Uterine smooth muscle cell (primary cell): ENCODE measurements at places on chromosomes 13 and 19. TPM values are rescaled to one million over a fixed set of nuclear protein-coding genes. Genes with fewer than 3 reads are reported as not detected.

C19orf44 gene
- 3.7 and 4.0 TPM in 2 replicates for total RNA-seq

POU2F2 gene
- 0.77 and 1.00 TPM in 2 replicates for total RNA-seq

DCLK1 gene
- total RNA-seq: 6.9 and 13.1 TPM in 2 replicates

SNRPD2 gene
- 360 and 424 TPM in 2 replicates for total RNA-seq

GET3 gene
- total RNA-seq: 116 and 130 TPM in 2 replicates

CPB2 gene
- not detected in 2 replicates for total RNA-seq

SLC7A10 gene
- total RNA-seq: not detected in 2 replicates

RAB20 gene
- total RNA-seq: 2.4 and 3.2 TPM in 2 replicates

DDX39A gene
- 75.6 and 159 TPM in 2 replicates for total RNA-seq

MAMSTR gene
- total RNA-seq: 1.1 and 1.2 TPM in 2 replicates

SLC39A3 gene
- 28.1 and 30.7 TPM in 2 replicates for total RNA-seq

C19orf73 gene
- total RNA-seq: 0.87 and 1.2 TPM in 2 replicates

MBD3L5 gene
- not detected in 2 replicates for total RNA-seq

MATK gene
- total RNA-seq: not detected in 2 replicates

NFIX gene
- 59.8 and 71.9 TPM in 2 replicates for total RNA-seq

IZUMO2 gene
- total RNA-seq: not detected in 2 replicates

ENOX1 gene
- 4.2 and 7.4 TPM in 2 replicates for total RNA-seq

KLK15 gene
- not detected in 2 replicates for total RNA-seq

CASP14 gene
- not detected in 2 replicates for total RNA-seq

DNAJC15 gene
- total RNA-seq: 5.1 and 5.7 TPM in 2 replicates
